Fibroblast of lung (primary cell): ENCODE measurements at places on chromosomes 5 and 9. TPM values are rescaled to one million over a fixed set of nuclear protein-coding genes. Genes with fewer than 3 reads are reported as not detected.

DNA sequence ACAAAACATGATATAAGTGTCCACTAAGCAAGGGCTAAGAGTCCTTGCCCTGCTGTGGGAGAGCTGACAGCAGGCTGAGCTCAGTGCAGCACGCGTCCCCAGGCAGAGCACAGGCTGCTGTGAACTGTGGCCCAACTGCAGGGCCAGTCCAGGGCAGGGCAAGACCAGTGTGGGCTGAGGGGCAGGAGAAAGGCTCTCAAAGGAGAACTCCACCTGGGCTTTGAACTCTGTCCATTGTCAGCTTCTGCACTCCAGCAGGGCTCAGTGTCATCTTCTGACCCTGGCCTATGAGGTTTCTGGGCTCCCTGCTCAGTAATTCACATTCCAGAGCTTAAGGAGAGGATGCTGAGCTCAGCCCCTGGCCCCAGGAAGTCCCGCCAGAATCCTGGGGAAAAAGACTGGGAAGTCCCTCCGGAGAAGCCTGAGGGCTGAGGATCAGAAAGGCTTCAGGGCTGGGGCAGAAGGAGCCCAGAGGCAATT, 37.4 kb downstream of the LHFPL2 start:
- H3K4me1 ChIP-seq: peaks cover 13% of the 10 kb centered on the region
- no peaks in the 10 kb centered on the region for H3K27me3 ChIP-seq
- no peak for DNase-seq
- no peak overlapping the region for H3K27ac ChIP-seq
- no peaks in the 10 kb centered on the region for H3K36me3 ChIP-seq
- H3K4me3 ChIP-seq: no peak overlapping the region

- no peak for DNase-seq
- H3K36me3 ChIP-seq: no peaks in the 10 kb centered on the region
- no peak overlapping the region for H3K4me3 ChIP-seq
- H3K4me1 ChIP-seq: no peaks in the 10 kb centered on the region
- H3K27me3 ChIP-seq: no peaks in the 10 kb centered on the region
- H3K27ac ChIP-seq: no peak overlapping the region
Measured at GRCh38 chr9:117073539-117074341, 341.1 kb downstream of the ASTN2 start.

DNA sequence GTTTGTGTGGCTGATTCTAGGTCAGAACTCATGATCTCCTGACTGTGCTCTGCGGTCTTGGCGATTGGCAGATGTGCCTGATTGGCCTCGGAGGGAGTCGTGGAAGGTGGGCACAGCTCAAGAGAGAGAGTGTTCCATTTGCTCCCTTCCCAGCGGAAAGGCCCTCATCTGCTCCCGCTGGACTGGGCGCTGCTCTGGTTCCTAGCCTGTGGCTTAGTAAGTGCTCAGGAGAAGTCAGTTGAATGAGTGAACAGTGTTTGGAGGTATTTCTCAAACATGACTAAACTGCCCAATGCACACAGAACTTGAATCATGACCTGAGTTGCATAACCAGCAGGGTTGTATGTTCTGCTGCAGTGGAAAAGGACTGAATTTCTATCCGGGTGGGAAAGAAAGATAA, 120.2 kb upstream of the PITX1 start:
- H3K36me3 ChIP-seq: no peaks in the 10 kb centered on the region
- no peak for DNase-seq
- no peak overlapping the region for H3K4me3 ChIP-seq
- no peak overlapping the region for H3K27ac ChIP-seq
- H3K4me1 ChIP-seq: no peaks in the 10 kb centered on the region

DNA sequence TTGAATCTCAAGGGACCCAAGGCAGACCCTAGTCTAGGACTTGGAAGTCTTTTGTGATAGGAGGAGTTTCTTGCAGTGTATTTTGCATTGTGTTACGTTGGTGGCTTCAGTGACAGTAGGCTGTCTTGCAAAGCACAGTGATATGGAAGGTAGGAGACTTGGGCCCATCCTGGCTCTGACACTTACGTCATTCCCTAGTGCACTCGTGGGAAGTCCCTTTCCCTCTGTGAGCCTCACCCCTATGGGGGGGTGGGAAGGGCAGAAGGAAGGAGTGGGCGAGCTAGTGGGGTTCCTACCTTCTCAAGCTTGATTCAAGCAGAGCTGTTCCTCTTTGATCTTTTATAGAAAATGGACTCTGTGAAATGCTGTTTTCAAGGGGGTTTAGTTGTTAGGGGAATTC, 9.2 kb upstream of the TEX53 start:
- H3K36me3 ChIP-seq: no peaks in the 10 kb centered on the region
- H3K27ac ChIP-seq: no peak overlapping the region
- no peak for DNase-seq
- no peaks in the 10 kb centered on the region for H3K27me3 ChIP-seq
- H3K4me3 ChIP-seq: no peak overlapping the region

- H3K4me1 ChIP-seq: no peaks in the 10 kb centered on the region
- DNase-seq: no peak
- no peaks in the 10 kb centered on the region for H3K36me3 ChIP-seq
- H3K27me3 ChIP-seq: no peaks in the 10 kb centered on the region
- no peak overlapping the region for H3K4me3 ChIP-seq
Measured at GRCh38 chr5:168883281-168883741, 304.1 kb upstream of the PANK3 start.

DNA sequence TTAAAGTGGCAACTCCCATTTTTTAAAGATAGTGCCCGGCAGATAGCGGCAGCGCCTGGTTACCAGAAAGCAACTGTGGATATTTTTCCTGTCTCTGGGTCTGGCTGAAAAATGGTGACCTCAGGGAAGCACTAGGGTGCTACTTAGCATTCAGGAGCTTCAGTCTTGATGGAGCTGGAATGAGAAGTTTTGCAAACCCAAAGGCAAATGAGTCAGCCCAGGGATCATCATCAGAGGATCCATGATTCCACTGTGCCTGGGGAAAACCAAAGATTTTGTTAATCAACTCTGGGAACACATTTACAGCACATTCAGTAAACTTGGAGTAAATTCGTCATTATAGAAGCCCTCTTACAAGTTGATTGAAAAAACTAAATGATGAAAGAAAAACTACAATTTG, 26.7 kb downstream of the F2R start:
- peak; percentile 58 for DNase-seq
- H3K4me3 ChIP-seq: no peak overlapping the region
- no peaks in the 10 kb centered on the region for H3K27me3 ChIP-seq
- H3K4me1 ChIP-seq: no peaks in the 10 kb centered on the region
- H3K36me3 ChIP-seq: no peaks in the 10 kb centered on the region

GRCh38 chr9:16417161-16417560, 453.3 kb downstream of the BNC2 start:
- H3K27me3 ChIP-seq: no peaks in the 10 kb centered on the region
- H3K4me1 ChIP-seq: peaks cover 18% of the 10 kb centered on the region
- peak; percentile 97 for DNase-seq
- H3K27ac ChIP-seq: peak overlapping the region; percentile 74
- H3K4me3 ChIP-seq: peak overlapping the region; percentile 33

GRCh38 chr5:54469622-54470021, 14.1 kb downstream of the HSPB3 start:
- H3K27ac ChIP-seq: peak overlapping the region; percentile 68
- no peaks in the 10 kb centered on the region for H3K27me3 ChIP-seq
- H3K4me3 ChIP-seq: peak overlapping the region; percentile 47
- H3K4me1 ChIP-seq: peaks cover 3% of the 10 kb centered on the region
- DNase-seq: no peak

DNA sequence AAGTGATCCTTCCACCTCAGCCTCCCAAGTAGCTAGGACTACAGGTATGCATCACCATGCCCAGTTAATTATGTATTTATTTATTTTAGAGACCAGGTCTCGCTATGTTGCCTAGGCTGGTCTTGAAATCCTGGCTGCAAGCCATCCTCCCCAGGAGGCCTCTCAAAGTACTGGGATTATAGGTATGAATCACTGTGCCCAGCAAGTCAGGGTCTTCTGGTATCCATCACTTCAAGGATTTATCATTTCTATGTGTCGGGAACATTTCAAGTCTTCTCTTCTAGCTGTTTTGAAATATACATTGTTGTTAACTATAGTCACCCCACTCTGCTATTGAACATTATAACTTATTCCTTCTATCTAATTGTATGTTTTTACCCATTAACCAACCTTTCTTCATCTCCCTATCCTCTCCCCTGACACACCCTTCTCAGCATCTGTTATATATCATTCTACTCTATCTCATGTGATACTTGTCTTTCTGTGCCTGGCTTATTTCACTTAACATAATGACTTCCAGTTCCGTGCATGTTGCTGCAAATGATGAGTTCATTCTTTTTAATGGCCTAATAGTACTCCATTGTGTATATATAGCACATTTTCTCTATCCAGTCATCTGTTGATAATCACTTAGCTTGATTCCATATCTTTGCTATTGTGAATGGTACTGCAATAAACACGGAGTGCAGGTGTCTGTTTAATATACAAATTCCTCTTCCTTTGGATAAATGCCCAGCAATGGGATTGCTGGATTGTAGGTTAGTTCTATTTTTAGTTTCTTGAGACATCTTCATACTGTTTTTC, 26.4 kb downstream of the UTP15 start:
- H3K4me1 ChIP-seq: peaks cover 7% of the 10 kb centered on the region
- no peak overlapping the region for H3K4me3 ChIP-seq
- no peak for DNase-seq
- H3K27me3 ChIP-seq: no peaks in the 10 kb centered on the region
- H3K27ac ChIP-seq: no peak overlapping the region
- no peaks in the 10 kb centered on the region for H3K36me3 ChIP-seq

GRCh38 chr9:4814913-4815312, 22.2 kb downstream of the RCL1 start:
- no peak overlapping the region for H3K27ac ChIP-seq
- no peak overlapping the region for H3K4me3 ChIP-seq
- H3K27me3 ChIP-seq: no peaks in the 10 kb centered on the region

- H3K27ac ChIP-seq: no peak overlapping the region
- no peak overlapping the region for H3K4me3 ChIP-seq
- no peaks in the 10 kb centered on the region for H3K36me3 ChIP-seq
- no peaks in the 10 kb centered on the region for H3K4me1 ChIP-seq
- DNase-seq: no peak
Measured at GRCh38 chr9:7325995-7326394, 473.6 kb downstream of the DMAC1 start.

DNA sequence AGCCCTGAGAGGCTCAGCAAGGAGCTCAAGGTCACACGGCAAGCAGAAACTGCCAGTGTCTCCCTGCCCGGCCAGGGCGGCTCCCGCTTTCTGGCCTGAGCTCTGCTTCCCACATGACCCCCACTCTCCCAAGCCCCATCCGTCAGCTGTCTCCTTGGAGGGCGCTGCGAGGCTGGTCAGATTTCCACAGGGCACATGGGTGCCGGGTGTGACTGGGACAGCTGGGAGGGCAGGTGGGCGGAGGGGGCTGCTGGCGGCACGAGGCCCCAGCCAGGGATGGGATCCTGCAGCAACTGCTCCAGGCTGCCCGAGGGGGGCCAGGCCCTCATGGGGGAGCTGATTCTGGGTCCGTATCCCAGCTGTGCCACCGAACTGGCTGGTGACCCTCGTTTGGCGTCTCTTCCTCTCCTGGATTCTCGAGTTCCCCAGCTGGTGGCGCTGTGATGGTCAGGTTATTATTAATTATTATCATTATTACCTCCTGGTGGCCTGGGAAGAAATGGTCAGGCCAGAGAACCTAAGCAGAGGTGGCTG, 12.9 kb upstream of the WDR38 start:
- DNase-seq: no peak
- H3K4me3 ChIP-seq: no peak overlapping the region
- H3K4me1 ChIP-seq: peaks cover 2% of the 10 kb centered on the region
- no peaks in the 10 kb centered on the region for H3K36me3 ChIP-seq
- no peaks in the 10 kb centered on the region for H3K27me3 ChIP-seq

GRCh38 chr5:135016861-135017290, 17.2 kb downstream of the PITX1 start:
- H3K27ac ChIP-seq: no peak overlapping the region
- H3K27me3 ChIP-seq: no peaks in the 10 kb centered on the region
- H3K4me3 ChIP-seq: no peak overlapping the region
- no peaks in the 10 kb centered on the region for H3K36me3 ChIP-seq
- no peaks in the 10 kb centered on the region for H3K4me1 ChIP-seq

GRCh38 chr9:115964710-115965347, 188.8 kb upstream of the PAPPA start:
- DNase-seq: no peak
- no peaks in the 10 kb centered on the region for H3K36me3 ChIP-seq
- H3K27me3 ChIP-seq: no peaks in the 10 kb centered on the region

DNA sequence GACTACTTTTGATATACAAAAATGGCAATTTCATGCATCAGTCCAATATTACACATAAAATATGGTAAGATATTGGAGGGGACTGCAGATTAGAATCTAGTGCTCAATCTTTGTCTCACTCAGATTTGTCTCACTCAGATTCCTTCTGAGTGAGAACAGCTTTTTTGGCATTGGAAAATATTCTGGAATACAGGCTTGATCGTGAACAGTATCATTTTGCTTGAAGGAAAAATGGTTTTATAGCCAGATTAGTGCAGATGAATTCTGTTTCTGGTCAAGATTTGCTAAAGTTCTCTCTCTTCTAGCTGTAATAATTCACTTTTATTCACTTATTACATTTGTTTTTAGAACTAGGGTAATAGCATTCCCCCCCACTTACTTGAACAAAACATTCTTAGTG, 51.2 kb downstream of the MAN2A1 start:
- peaks cover 19% of the 10 kb centered on the region for H3K4me1 ChIP-seq
- DNase-seq: peak; percentile 39
- H3K4me3 ChIP-seq: no peak overlapping the region

CLIC3 gene
- 1.3 and 3.5 TPM in 2 replicates for total RNA-seq

CDH9 gene
- not detected in 2 replicates for total RNA-seq

CANX gene
- 518 and 589 TPM in 2 replicates for total RNA-seq

SREK1IP1 gene
- 9.5 and 13.5 TPM in 2 replicates for total RNA-seq

TTC16 gene
- under 0.01 TPM in 2 replicates for total RNA-seq

RFESD gene
- total RNA-seq: 3.1 and 4.8 TPM in 2 replicates

ZDHHC11B gene
- under 0.01 TPM in 2 replicates for total RNA-seq

CREBRF gene
- 25.2 and 38.8 TPM in 2 replicates for total RNA-seq

PCDHA13 gene
- total RNA-seq: under 0.01 and 0.33 TPM in 2 replicates
